ENCODE measurements at places on chromosomes 12 and 14.

GRCh38 chr12:94602024-94602423 is 48.3 kb downstream of the TMCC3 start:
- no peak for DNase-seq

GRCh38 chr14:68791078-68791901 is 1.6 kb downstream of the ZFP36L1 start:
- no peak for DNase-seq

DNA sequence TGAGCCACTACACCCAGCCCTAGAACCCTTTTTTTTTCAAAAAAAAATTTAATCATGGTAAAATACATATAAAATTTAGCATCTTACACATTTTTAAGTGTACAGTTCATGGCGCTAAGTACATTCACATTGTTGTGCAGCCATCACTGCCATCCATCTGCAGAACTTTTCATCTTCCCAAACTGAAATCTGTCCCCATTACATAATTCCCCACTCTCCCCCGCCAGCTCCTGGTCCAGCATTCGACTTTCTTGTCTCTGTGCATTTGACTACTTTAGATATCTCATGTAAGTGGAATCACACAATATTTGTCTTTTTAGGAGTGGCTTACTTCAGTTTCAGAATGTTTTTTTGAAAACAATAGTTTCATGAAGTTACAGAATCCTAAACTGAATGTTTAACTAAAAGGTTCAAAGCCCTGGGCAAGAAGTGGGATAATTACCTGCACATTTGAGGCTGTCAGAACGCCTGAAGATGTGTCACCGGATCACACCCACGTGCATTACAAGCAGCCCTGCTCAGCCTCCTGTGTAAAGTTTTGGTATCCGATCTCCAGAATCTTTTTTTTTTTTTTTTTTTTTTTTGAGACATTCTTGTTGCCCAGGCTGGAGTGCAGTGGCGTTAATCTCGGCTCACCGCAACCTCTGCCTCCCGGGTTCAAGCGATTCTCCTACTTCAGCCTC is 12.7 kb downstream of the EML1 start:
- DNase-seq, result no peak

- DNase-seq, result no peak
Measured at GRCh38 chr12:123949770-123950165, 22.9 kb downstream of the CCDC92 start.

DNA sequence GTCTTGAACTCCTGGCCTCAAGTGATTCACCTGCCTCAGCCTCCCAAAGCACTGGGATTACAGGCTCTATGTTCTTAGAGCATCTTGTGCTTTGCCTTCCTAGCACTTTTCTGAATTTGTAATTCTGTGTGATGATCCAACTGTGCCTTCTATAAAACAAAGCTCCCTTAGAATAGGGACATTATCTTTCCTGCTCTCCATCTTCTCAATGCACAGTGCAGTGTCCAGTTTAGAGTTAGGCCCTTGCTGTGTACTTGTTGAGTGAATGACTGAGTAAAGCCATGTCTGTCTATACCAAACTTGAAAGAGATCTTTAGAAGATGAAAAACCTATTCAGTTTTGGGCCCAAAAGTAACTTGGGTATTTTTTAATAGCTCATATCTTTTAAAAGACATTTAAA is 5.2 kb downstream of the WDR20 start:
- DNase-seq, result peak; percentile 7

- no peak for DNase-seq
Measured at GRCh38 chr12:64691227-64691794, 67.9 kb downstream of the GNS start.

GRCh38 chr12:91099341-91099740 is 12.0 kb downstream of the LUM start:
- DNase-seq, result no peak

DNA sequence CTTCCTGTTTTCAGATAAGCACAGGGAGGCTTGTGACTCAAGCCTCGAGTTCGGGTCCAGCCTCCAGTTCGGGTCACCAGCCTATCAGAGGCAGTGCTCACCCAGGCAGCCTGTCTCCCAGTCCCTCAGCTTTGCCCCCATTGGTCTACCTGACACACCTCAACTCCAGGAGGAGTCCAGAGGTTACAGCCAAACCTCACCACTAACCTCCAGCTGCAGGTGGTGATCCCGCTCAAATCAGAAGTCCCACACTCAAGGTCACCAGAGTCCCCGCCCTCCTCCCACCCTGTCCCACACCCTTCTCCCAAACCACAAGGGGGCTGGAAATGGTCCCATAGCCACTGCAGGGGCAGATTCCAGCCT is 42.1 kb downstream of the KDM2B start:
- no peak for DNase-seq

DNA sequence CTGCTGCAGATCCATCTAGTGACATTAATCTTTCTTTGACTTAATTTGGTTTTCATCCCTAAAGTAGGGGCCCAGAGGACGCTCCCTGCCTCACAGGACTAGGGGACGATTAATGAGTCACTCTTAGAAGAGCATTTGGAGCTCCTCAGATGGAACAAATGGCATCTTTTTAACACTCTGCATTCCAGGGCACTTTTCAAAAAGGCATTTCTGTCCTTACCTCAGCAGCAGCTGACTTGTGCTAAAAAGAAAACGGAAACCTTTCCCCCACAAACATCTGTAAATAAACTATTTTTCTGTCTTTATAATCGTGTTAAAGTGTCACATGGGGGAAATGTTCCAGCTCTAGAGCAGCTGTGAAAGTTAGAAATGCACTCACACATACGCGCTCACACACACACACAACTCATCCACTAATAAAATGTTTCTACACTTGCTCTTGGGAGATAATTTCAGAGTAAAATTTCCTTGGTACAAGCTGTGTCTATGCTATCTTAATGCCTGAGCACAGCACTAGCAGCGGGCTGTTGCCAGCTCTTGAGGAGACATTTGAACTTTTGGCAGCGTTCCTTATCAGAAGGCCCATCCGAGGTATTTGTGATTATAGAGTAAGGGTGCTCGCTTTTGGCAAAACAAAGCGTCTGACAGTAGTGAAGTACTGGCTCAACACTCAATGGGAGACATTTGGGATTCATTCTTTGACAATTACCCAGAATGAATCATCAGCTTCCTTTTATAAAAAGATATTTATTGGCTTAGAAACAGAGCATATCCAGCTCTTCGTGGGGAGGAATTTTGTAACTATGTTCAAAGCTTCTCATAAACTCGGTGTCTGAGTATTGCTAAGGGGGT is 141.3 kb downstream of the PLXNC1 start:
- DNase-seq, result no peak

- no peak for DNase-seq
Measured at GRCh38 chr12:82299319-82300025, 58.7 kb downstream of the CCDC59 start.

DNA sequence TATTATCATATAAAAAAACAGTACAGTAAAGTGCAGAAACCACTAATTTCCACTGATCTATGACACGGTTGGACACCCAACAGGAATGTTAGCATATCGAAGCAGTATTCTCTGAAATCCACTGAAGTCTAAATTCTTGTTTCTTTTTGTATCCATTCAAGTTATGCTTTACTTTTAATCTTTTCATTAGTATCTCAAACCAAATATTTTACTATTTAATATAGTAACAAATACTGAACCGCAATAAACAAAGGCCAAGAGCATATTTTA is 41.1 kb downstream of the ATXN2 start:
- no peak for DNase-seq
